ENCODE measurements at places on chromosomes 7 and 10.

- no peak for DNase-seq
These were observed 41.5 kb downstream of the CYP17A1 start for GRCh38 chr10:102795453-102796406.

DNA sequence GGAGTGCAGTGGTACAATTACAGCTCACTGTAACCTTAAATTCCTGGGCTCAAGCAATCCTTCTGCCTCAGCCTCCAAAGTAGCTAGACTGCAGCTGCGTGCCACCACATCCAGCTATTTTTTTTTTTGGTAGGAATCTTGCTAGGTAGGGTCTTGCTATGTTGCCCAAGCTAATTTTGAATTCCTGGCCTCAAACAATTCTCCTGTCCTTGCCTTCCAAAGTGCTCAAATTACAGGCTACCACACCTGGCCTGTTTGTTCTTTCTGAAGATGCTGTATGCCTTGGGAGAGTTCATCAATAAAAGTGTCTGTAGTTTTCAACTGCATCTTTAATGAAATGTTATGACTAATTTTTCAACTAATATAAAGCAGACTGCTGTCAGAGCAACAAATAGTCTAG is 452 bp downstream of the SAMD9 start:
- no peak for DNase-seq

- no peak for DNase-seq
These were observed 23.2 kb downstream of the POR start for GRCh38 chr7:75937958-75938786.

DNA sequence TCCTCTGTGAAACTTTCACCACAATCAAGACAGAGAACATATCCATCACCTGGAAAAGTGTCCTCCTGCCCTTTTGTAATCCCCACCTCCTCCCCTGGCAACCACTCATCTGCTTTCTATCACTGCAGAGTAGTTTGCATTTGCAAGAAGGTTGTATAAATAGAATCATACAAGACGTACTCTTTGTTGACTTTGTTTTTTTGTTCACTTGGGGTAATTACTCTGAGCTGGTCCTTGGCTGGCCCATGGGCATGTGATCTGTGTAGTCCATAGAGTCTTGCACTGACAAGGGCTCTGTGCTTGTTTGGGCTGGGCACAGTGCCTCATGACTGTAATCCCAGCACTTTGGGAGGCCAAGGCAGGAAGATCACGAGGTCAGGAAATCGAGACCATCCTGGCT is 7.8 kb upstream of the HACD1 start:
- DNase-seq, result no peak

- DNase-seq, result no peak
These were observed 68.7 kb downstream of the ARHGAP22 start for GRCh38 chr10:48536156-48536500.

DNA sequence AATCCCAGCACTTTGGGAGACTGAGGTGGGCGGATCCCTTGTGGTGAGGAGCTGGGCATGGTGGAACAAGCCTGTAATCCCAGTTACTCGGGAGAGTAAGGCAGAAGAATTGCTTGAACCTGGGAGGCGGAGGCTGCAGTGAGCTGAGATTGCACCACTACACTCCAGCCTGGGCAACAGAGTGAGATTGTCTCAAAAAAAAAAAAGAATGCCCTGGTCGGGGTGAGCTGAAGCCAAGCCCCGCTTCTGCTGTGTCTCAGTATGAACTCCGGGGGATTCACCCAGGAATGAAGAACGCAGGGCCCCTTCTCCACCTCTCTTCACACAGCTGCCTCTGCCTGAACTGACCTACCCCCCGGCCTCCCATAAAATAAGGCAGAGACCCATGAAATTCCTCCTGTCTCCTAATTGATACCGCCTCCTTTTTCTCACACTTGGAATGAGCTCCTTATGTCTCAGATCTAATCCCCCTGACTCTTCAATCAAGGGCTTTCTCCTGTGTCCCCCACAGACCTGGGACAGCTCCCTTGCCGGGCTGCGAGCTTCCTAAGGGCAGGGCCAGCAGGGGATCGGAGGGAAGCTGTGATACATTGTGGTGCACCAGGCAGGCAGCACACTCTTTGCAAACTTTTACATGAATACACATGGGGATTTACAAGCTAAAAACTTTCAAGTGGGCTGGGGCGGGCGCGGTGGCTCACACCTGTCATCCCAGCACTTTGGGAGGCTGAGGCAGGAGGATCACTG is 911 bp upstream of the ZP3 start:
- no peak for DNase-seq

- DNase-seq, result no peak
These were observed 315.6 kb downstream of the GRM8 start for GRCh38 chr7:126937171-126937570.

- DNase-seq, result no peak
These were observed 18.1 kb downstream of the OPTN start for GRCh38 chr10:13117841-13118783.

DNA sequence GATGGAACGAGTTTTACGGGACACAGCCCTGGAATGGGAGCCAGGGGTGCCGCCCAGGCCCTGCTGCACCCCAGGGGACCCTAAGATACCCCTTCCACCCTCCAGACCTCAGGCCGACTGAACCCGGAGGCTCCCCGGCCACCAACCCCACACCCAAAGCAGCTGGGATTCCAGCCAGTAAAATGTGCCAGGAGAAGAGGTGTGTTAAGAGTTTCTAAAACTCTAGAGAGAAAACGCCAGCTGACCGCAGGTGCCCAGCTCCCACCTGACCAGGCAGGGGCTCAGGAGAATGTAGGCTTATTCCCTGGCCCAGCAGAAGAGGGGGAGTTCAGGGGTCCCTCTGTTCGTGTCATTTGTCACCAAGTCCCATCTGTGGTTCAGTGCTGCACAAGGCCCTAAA is 17.5 kb downstream of the NUDT1 start:
- no peak for DNase-seq

- DNase-seq, result no peak
These were observed 274.8 kb downstream of the SFMBT2 start for GRCh38 chr10:7136016-7136415.

All from HS-5 (cell line).